ENCODE measurements at places on chromosomes 4 and X.

- no peak for DNase-seq
Measured at GRCh38 chr4:173433447-173433846, 34.5 kb upstream of the SCRG1 start.

- no peak for DNase-seq
Measured at GRCh38 chrX:114619874-114620273, 36.0 kb downstream of the HTR2C start.

GRCh38 chr4:118836301-118837120 lies 585 bp upstream of the SEC24D start:
- DNase-seq = no peak

DNA sequence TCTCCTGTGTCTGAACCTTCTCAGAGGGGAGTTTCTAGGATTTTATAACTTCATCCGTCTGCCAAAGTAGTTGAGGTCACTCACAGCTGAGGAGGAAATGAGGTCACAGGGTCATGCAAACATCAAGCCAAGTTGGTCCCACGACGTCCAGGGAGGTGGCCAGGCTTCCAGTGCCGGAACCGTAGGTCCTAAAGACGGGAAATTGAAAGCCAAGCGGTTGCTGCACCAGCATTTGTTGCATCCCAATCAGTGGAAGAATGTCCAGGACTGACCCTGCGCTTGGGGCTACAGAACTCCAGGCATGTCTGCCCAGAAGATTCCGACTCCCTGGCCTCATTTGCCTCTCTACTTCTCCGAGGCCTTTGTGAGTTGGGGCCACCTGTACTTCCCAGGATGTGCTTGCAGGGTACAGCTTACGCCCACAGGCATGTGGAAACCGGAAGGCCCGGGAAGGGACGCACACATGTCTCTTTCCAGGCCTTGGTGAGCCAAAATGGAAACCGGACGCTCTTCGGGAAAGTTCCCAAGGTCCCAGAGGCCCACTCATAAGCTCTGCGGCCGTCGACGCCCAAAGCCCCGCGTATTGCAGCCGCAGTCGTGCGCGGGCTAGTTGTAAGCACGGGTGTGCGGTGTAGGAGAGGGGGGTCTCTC lies 9.3 kb downstream of the PRDM8 start:
- DNase-seq = no peak

DNA sequence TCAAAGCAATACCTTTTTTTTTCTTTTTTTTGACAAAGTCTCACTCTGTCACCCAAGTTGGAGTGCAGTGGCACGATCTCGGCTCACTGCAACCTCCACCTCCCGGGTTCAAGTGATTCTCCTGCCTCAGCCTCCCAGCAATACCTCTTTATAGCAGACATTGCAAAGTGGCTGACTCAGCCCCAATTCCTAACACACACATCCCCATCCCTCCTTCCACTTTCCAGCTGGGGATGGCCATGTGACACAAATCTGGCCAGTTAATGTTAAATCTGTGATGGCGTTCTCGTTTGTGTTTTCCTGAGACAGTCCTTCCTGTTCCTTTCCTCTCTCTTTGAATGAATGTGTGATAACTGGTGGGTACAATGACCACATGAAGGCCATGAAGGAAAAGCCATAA lies 276.2 kb upstream of the KLF3 start:
- no peak for DNase-seq
